ENCODE measurements at places on chromosomes 5 and 9.

DNA sequence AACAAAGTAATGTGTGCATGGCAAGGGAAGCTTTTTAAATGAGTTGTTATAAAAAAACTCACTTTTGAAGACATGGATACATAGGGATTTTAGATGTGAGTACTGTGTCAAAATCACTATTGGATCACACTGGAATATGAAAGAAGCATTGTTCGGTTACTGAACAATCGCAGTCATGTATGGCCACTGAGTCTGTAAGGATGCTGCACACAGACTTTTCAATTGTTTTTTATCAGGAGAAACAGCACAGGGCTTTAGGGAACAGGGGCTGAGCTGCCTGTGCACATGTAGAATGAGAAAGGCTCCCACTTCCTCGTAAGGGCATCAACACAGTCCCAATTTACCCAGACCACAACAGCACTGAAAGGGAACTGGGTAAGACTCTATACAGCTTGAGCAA, 1333.9 kb upstream of the DMAC1 start:
- no peak for DNase-seq
- no peak overlapping the region for H3K4me3 ChIP-seq
- no peaks in the 10 kb centered on the region for H3K27me3 ChIP-seq

DNA sequence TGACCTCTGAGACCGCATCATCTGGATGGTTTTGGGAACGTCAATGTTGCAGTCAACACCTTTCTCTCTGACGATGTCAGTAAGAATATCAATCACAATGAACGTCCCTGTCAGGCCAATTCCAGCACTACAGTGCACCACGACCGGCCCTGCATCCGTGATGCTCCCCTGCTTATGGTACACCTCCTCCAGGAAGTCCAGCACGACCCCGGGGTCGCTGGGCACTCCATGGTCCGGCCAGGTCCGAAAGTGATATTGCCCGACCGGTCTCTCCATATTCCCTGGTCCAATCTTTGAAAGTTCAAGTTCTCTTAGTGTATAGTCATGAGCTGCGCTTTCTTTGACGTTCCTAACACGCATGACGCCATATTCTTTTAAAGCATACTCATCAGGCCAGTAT, 203.6 kb upstream of the PRDM9 start:
- H3K36me3 ChIP-seq, result no peaks in the 10 kb centered on the region
- no peaks in the 10 kb centered on the region for H3K4me1 ChIP-seq
- no peaks in the 10 kb centered on the region for H3K27me3 ChIP-seq
- no peak overlapping the region for H3K4me3 ChIP-seq

GRCh38 chr9:98983295-98984268, 39.9 kb downstream of the COL15A1 start:
- no peak overlapping the region for H3K27ac ChIP-seq
- no peak overlapping the region for H3K4me3 ChIP-seq
- no peaks in the 10 kb centered on the region for H3K36me3 ChIP-seq
- H3K27me3 ChIP-seq, result peaks cover 9% of the 10 kb centered on the region

DNA sequence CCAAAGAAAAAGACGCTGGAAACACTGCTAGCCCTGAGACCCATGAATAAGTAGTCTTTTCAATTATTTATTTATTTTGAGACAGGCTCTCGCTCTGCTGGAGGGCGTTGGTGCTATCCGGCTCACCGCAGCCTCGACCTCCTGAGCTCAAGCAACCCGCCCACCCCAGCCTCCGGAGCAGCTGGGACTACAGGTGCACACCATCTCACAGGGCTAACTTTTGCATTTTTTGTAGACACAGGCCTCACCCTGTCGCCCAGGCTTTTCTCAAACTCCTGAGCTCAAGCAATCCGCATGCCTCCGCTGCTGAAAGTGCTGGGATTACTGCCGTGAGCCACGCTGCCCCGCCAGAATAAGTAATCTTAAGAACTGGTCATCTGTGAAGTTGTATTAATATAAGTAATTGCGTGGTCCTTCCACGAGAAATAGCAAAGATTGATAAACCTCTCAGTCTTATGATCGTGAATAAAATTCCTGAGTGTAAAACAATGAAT, 1.6 kb downstream of the ANXA2R start:
- H3K36me3 ChIP-seq, result no peaks in the 10 kb centered on the region
- DNase-seq, result peak; percentile 79
- H3K4me3 ChIP-seq, result peak overlapping the region; percentile 69
- no peaks in the 10 kb centered on the region for H3K27me3 ChIP-seq
- H3K27ac ChIP-seq, result peak overlapping the region; percentile 87
- H3K4me1 ChIP-seq, result peaks cover 9% of the 10 kb centered on the region

GRCh38 chr5:136039202-136039601, 10.4 kb downstream of the TGFBI start:
- H3K27me3 ChIP-seq, result no peaks in the 10 kb centered on the region
- no peak overlapping the region for H3K4me3 ChIP-seq
- no peaks in the 10 kb centered on the region for H3K36me3 ChIP-seq
- DNase-seq, result no peak
- peaks cover 40% of the 10 kb centered on the region for H3K4me1 ChIP-seq

GRCh38 chr9:88872192-88872946, 118.9 kb upstream of the S1PR3 start:
- H3K36me3 ChIP-seq, result no peaks in the 10 kb centered on the region
- no peaks in the 10 kb centered on the region for H3K4me1 ChIP-seq
- no peak overlapping the region for H3K4me3 ChIP-seq
- H3K27me3 ChIP-seq, result no peaks in the 10 kb centered on the region
- H3K27ac ChIP-seq, result no peak overlapping the region

- H3K27me3 ChIP-seq, result no peaks in the 10 kb centered on the region
- H3K36me3 ChIP-seq, result no peaks in the 10 kb centered on the region
- no peaks in the 10 kb centered on the region for H3K4me1 ChIP-seq
Measured at GRCh38 chr5:92780057-92780456, 801.0 kb downstream of the NR2F1-AS1 start.

DNA sequence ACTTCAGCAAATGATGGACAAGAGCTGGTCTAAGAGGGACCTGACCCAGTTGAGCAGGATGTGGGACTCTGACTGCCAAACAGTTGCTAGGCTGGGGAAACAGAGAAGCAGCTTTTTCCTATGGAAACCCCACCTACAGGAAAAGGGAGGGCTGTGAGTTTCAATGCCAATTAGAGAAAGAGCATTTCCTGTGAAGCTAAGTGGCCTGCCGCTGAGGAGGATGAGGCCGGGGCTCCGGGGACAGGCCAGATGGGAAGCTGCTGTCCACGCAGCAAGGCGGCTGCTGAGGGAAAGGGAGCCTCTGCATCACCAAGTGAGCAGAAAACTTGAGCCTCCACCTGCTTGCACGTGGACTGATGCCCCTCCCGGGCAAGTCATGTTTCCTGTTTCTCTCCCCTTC, at the start of gene PCDH12:
Gene PCDH12, minus strand, starts transcription at position 90 of the 400 bp plus-strand sequence. CDS start 351 bp downstream, outside the sequence.
- H3K27me3 ChIP-seq, result no peaks in the 10 kb centered on the region
- no peak within 1 kb of the TSS for H3K27ac ChIP-seq
- no peak for DNase-seq
- H3K4me1 ChIP-seq, result peaks cover 35% of the 10 kb centered on the region
- H3K4me3 ChIP-seq, result no peak within 1 kb of the TSS
- no peaks in the 10 kb centered on the region for H3K36me3 ChIP-seq

All from MM.1S (cell line).